ENCODE measurements at places on chromosomes 16 and 17.
A peak's percentile ranks its signal among the peaks of the same experiment; 100 is the strongest.

- no peak for DNase-seq
Observed at GRCh38 chr16:69434066-69434465, 9.6 kb downstream of the CYB5B start.

DNA sequence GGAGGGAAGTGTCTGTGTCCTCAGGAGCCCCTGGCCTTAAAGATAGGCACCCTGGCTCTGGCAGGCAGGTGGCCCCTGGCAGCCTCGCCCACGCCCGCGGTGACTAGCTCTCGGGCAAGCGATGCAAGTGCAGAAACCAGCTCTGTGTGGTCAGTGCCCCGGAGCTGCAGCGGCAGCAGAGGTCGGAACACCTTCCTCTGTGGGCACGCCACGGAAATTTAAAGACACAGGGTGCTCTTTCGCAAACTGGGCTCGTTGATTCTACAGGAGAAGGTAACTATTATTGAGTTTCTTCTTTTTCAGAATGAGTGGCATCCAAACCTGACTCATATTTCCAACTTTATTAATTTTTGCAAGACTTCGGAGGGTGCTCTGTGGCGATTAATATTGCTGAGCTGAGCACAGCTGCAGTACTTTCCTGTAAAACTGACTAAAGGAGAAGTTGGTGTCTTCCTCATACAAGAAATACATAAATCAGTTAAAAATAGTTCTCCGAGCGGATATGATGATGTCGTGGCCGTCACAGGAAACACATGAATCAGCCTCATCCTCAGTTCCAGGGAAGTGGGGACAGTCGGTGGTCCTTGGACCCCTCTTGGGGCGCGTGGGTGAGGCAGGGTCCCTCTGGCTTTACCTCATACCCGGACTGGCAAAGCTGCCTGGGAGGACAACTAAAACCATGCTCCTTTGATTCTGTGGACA lies 120.2 kb downstream of the METRNL start:
- DNase-seq: no peak

GRCh38 chr17:69078864-69079263 lies 18.1 kb upstream of the ABCA9 start:
- no peak for DNase-seq

GRCh38 chr17:60145006-60145935 lies 4.5 kb upstream of the CA4 start:
- DNase-seq: no peak

DNA sequence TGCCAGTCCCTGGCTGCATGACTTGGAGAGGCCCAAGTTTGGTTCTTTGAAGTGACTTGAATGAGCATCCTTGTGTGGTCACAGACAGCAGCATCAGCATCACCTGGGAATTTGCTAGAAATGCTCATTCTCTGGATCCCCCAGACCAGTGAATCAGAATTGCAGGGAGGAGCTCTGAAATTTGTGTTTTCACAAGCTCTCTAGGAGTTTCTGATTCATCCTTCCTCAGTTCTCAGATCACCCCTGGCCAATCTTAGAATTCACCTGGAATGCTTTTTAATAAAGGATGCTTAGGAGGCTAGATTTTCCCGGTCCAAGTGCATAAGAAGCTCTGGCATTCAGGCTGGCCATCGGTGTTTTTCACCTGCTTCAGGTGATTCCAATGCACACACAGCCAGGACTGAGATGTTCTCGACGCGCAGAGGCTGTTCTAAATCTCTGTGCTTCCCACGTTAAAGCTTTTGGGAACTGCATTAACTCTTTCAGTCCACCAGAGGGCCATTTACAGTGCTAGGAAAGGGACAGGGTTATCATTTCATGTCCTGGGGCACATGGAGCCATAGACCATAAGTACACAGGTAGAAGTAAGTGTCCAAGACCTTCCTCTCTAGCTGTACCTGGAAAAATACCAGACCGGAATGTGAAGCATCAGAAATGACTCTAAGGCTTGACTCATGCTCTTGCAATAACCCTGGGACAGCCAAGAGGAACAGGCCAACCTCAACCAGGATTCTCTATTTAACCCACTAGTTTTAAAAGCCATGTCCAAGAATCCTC lies 85.7 kb upstream of the XYLT1 start:
- no peak for DNase-seq

GRCh38 chr16:20181416-20181815 lies 107.7 kb upstream of the GPR139 start:
- no peak for DNase-seq

GRCh38 chr17:37220607-37220953 lies 155.2 kb upstream of the C17orf78 start:
- DNase-seq: peak; percentile 39

- DNase-seq: no peak
Observed at GRCh38 chr17:57809879-57810278, 40.0 kb downstream of the MRPS23 start.

DNA sequence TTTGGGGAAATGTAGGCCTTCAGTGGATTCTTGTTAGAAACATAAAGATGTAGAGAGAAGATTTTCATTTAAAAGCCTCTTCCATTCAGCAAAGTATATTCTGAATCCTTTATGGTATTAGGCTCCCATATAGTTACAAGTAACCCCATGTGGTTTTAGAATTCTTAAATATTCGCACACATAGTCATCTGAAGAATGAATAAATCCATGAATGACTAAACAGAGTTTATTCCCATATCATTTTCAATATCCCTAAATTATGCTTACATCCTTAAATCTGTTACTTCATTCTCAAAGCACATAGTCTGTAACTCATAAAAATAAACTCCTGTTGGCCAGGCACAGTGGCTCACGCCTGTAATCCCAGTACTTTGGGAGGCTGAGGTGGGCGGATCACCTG lies 962.1 kb downstream of the KCNJ18 start:
- DNase-seq: no peak

DNA sequence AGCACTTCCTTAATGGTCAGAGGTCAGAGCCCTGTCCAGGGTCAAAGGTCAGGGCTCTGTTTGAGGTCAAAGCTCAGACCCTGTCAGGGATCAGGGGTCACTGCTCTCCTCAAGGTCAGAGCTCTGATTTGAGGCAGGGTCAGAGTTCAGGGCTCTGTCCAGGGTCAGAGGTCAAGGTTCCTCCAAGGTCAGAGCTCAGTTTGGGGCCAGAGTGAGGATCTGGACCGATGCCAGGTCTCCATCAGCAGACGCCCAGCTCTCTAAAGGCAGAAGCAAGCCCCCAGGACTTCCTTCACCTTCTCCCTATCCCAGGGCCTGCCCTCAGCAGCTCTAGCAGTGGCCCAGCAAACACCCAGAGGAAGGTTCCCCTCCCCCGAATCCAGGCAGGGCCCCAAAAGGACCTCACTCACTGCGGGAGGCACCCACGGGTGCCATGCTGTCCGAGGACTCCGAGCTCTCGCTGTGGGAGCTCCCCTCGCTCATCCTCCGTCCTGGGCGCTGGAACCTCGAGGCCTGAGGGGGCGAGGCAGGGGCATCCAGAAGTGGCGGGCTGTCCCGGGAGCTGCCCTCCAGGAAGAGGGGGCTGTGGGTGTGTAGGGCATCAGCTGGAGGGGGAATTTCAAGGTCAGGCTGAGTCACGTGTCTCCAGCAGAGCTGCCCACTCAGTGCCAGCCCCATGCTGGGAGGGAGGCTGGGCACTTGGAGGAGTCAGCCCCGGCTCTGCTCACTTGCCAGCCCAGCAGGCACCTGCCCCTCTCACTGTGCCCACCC lies 26.7 kb downstream of the PIMREG start:
- DNase-seq: no peak

DNA sequence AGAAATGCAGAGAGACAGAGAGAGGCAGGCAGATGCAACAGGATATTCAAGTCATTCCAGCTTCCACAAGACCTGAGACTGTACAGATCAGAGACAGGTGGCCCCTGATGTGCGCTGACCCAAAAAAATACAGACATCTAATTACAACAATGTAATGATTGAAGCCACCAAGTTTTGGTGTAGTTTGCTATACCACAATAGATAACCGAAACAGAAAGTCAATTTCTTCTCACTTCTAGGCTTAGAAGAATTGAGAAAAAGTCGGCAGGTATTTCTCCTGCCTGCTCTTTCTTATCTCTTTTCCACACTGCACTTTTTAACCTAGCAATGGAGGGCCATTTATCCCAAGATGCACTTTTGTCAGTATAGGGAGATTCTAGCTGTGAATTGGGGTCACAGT lies 949.2 kb downstream of the CDH11 start:
- no peak for DNase-seq

DNA sequence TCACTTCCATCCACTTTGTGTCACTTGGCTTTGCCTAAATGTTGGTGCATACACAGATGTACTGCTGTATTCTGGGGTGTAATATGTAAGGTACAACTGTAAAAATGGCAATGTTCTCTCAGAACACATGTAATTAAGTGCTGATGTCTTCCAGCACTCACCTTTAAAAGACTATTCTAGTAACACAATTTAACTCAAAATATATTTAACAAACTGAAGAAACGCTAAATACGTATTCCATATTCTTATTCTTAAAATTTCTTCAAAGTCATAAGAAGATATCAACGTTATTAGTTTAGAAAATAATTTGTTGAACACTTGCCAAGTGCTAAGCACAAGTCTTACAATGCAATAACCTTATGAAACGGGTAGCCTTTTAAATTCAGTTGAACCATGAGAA lies 3.6 kb downstream of the CMC2 start:
- no peak for DNase-seq

DNA sequence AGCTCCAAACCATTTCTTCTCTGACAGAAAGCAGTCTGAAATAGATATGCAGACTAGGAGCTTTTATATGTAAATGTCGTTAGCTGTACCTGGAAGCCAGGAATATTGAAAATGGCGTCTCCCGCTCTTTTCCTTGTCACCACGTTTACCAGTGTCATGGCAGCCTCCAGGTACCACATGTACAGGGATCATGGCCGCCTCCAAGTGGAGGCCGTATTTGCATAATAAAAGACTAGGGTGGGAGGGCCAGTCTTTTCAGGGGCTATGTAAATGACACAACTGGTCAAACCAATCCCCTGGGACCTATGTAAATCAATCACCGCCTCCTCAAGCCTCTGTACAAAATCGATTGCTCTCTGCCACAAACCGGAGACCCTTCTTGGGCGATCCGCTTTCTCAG lies 54.3 kb downstream of the MYOCD start:
- no peak for DNase-seq

GRCh38 chr17:18859256-18859655 lies 1.3 kb downstream of the PRPSAP2 start:
- peak; percentile 62 for DNase-seq

- no peak for DNase-seq
Observed at GRCh38 chr17:15109608-15110007, 155.5 kb downstream of the PMP22 start.

DNA sequence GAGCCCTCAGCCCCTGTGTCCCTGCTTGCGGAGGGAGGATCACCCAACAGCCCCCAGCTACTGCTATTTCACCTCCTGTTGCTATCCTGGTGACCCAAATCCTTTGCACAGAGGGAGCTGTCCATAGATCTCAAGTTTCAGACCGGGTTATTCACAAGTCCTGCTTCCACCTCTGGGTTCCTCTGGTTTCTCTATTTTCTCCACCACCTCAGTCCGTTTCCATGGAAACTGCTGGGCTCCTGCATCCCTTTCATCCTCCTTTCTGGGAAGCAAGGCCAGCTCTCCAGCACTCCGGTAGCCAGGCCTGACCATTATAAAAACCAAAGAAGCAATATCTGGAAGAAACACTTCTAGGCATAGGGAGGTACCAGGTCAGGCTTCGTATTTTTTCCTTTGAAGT lies 4.8 kb upstream of the CALB2 start:
- no peak for DNase-seq

DNA sequence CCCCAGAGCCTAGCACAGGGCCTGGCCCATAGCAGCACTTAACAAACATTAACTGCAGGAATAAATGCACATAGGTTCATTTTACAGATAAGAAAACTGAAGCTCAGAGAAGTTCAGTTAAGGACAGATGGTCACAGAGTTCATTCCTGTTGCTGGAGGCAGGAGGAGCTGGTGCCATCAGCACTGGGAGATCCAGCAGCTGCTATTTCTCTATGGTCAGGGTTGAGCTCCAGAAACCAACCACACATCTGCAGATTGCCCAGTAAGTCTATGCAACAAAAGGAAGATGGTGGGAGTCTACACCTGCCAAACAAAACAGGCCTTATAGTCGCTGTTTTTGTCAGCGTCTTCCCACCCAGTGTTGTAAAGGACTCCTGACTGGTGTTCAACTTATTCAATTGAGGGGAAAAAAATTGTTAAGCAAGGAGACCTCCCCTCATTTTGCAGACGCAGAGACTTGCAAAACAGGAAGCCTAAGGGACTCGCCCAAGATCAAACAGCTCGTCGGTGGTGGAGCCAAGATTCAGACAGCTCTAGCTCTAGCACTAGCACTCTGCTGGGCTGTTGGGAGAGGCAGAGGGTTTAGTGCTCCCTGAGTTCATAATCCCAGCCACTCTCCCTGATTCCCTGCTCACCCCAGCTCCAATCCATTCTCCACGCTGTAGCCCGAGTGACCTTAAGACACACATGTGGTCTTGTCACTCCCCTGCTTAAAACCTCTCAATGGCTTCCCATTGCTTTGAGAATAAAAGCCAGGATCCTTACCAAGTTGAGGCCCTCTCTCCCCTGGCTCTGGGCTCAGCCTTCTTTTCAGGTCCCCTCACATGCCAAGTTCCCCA lies 9.0 kb downstream of the NOG start:
- no peak for DNase-seq

DNA sequence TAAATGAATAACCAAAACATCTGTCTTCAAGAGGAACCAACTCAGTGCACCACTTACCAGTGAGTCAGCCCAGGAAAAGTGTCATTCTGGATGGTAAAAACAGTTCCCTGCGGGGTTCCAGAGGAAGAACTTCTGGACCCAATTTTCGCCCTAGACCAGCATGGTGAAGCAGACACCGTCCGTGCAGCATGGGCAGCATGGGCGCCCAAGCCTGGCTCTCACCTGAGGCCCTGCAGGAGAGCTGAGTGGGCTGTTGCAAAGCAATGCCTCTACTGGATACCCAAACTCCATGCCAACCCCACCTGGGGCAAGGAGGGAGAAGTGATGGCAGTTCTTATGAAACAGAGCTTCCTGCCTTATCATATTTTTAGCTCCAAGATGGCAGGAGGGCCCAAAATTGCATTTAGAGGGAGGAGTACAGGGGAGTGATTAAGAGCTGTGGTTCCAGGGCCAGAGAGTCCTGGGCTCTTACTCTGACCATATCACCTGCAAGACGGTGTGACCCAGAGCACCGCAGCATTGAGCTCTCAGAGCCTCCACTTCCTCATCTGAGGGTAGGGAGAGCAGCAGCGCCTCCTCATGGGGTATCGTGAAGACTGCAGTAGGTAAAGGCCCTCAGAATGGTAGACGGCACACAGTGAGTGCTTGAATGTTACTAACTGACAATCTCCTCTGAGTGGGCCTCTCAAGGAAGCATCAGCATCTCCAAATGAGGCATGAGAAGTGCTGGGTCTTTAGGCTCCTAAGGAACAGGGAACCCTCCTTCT lies 16.6 kb upstream of the INPP5K start:
- peak; percentile 12 for DNase-seq

GRCh38 chr16:85201574-85201973 lies 89.3 kb upstream of the CIBAR2 start:
- DNase-seq: no peak
